ENCODE measurements at places on chromosomes 1 and 21.

DNA sequence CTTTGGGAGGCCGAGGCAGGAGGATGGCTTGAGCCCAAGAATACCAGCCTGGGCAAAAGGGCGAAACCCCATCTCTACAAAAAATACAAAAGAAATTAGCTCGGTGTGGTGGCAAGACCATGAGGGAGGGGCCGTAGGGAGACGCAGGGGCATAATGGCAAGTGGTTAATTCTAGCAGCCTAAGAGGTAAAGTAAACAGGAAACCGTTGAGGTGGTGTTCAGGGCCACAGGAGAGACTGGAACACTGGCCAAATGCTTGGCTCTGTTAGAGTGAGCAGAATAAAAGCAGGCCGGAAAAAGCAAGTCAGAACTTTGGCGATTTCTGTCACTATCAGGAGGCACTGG lies 89.2 kb downstream of the RIPK4 start:
- peak overlapping the region; percentile 96 for H3K27ac ChIP-seq
- H3K4me3 ChIP-seq = no peak overlapping the region
- no peaks in the 10 kb centered on the region for H3K27me3 ChIP-seq
- peaks cover 24% of the 10 kb centered on the region for H3K4me1 ChIP-seq

DNA sequence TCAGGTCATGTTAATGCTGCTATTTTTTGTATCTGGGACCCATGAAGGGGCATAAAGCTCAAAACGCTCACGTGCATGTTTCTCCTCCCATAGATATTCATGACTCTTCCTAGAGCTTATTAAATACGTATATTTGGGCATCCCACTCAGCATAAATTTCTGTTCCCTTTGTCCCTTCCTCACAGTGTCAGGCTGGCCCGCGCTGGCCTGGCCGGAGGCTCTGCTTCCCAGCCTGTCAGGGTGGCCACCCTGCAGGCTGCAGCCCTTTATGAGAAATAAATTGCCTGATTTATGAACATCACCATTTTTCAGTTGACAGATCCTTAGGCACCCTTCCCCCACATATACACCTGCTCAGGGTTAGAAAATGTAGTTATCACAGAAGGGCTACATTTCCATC lies 44.0 kb upstream of the NTPCR start:
- no peaks in the 10 kb centered on the region for H3K36me3 ChIP-seq
- H3K4me1 ChIP-seq = peaks cover 40% of the 10 kb centered on the region
- H3K4me3 ChIP-seq = no peak overlapping the region
- no peaks in the 10 kb centered on the region for H3K27me3 ChIP-seq

- H3K27ac ChIP-seq = no peak overlapping the region
- no peaks in the 10 kb centered on the region for H3K36me3 ChIP-seq
- DNase-seq = no peak
These were observed 11.9 kb upstream of the RIPPLY3 start for GRCh38 chr21:36994501-36995158.

- no peak for DNase-seq
- H3K36me3 ChIP-seq = no peaks in the 10 kb centered on the region
- H3K27me3 ChIP-seq = no peaks in the 10 kb centered on the region
- no peak overlapping the region for H3K4me3 ChIP-seq
- H3K27ac ChIP-seq = no peak overlapping the region
These were observed 180.4 kb upstream of the FOXD3 start for GRCh38 chr1:63142001-63142400.

- H3K36me3 ChIP-seq = no peaks in the 10 kb centered on the region
- no peaks in the 10 kb centered on the region for H3K27me3 ChIP-seq
- no peak overlapping the region for H3K4me3 ChIP-seq
- no peak for DNase-seq
- no peaks in the 10 kb centered on the region for H3K4me1 ChIP-seq
These were observed 110.9 kb upstream of the C1orf174 start for GRCh38 chr1:4010814-4011605.

DNA sequence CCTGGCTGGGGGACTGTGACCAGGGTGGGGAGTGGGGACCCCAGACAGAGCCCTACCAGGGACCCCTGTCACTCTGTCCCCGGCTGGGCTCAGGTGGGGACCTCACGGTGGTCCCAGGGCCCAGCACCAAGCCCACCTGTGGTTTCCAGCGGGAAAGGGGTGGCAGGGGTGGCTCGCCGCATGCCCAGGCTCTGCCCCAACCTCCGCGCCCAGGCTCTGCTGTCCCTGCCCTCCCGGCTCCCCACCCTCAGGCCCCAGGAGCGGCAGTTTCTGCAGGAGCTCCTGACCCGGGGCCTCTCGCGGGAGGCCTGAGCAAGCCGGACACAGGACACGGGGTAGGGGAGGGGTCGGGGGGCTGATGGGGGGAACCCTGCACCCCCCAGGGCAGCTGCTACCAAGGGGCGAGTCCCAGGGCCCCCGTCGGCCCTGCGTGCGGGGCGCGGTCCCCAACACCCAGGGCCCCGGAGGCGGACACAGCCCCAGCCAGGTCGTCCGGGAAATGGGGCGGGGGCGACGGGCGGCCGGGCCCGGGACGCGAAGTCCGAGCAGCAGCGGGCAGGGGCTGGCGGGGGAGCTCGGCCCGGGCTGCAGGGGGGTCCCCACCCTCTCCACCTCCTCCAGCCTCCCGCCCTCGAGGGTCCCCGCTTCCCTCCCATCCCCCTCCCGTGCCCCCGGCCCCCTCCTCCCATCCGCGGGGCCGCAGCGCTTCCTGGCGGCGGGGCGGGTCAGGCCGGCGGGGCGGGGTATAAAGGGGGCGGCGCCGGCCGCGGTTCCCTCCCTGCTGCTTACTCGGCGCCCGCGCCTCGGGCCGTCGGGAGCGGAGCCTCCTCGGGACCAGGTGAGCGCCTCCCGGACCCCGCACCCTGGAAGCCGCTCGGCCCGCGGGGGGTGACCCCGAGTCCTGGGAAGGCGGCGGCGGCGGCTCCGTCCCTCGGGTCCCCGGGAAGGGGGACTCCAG lies at the start of gene COL6A2:
Gene COL6A2, plus strand, starts transcription at position 777 of the 958 bp plus-strand sequence.
- H3K36me3 ChIP-seq = no peaks in the 10 kb centered on the region
- H3K4me3 ChIP-seq = peak within 1 kb of the TSS; percentile 50
- no peaks in the 10 kb centered on the region for H3K4me1 ChIP-seq

GRCh38 chr1:8682573-8682972 lies 134.9 kb downstream of the RERE start:
- H3K4me1 ChIP-seq = peaks cover 37% of the 10 kb centered on the region
- no peak for DNase-seq
- H3K4me3 ChIP-seq = no peak overlapping the region
- no peaks in the 10 kb centered on the region for H3K36me3 ChIP-seq
- H3K27ac ChIP-seq = no peak overlapping the region
- H3K27me3 ChIP-seq = no peaks in the 10 kb centered on the region

- H3K36me3 ChIP-seq = no peaks in the 10 kb centered on the region
- DNase-seq = no peak
- no peak overlapping the region for H3K4me3 ChIP-seq
- no peaks in the 10 kb centered on the region for H3K4me1 ChIP-seq
- no peaks in the 10 kb centered on the region for H3K27me3 ChIP-seq
- H3K27ac ChIP-seq = no peak overlapping the region
These were observed 149.5 kb downstream of the GRIK3 start for GRCh38 chr1:36884801-36885200.
